ENCODE measurements at places on chromosomes 3 and 15.

DNA sequence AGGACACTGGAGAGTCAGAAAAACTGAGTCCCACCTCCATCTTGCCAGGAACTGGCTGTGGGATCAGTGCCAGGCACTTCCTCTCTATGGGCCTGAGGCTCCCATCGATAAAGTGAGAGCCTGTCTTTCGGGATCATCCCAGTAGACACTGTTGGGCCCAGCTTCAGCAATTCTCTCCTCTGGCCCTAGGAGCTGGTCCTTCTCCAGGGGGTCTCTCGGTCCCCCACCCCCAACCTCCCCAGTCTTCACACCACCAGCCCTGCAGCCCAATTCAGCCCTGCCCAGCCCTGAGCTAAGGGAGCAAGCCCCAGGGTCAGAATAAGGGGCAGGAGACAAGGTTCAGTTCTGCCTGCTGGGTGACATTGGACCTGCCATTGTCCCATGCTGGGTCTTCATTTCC lies 4.5 kb upstream of the LCTL start:
- DNase-seq = no peak

DNA sequence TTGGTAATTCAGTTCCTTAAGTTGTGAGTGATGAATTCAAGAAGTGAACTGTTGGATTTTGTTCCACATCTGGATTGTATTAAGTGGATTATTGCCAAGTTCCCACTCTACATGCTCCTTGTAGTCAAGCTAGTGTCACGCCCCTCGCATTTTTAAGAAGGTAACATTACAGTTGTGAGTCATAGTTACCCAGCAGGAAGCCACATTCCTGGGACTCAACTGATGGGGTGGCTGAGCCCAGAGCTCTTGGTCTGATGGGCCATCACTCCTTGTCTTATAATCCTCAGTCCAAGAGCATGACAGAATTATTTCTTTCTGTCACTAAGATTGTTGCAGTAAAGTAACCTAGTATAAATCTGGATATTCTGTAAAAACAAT lies 102.7 kb downstream of the PTPRG start:
- DNase-seq = no peak

- no peak for DNase-seq
Measured at GRCh38 chr3:38549082-38549481, 52.9 kb downstream of the EXOG start.

- no peak for DNase-seq
Measured at GRCh38 chr3:192905980-192906678, 11.5 kb downstream of the MB21D2 start.

GRCh38 chr3:109125902-109126301 lies 8.0 kb upstream of the MORC1 start:
- DNase-seq = no peak

DNA sequence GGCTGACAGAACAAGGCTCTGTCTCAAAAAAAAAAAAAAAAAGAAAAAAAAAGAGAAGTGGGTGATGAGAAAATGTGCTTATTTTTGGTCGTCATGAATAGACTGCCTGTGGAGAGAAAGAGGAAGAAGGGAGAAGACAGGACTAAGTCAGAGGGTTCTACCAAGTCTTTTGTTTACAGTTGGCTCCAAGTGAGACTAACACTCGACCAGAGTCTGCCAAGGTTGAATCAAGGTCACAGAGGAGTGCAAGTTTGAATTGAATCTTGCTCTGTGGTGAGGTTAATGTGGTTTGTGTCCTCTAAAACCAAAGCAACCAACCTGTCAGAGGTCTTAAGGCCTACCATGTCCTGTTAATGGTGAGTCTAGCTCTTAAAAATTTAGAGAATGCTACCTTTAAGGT lies 334.1 kb upstream of the GRM7 start:
- no peak for DNase-seq

- DNase-seq = no peak
Measured at GRCh38 chr15:48025118-48025517, 95.7 kb upstream of the SLC24A5 start.

DNA sequence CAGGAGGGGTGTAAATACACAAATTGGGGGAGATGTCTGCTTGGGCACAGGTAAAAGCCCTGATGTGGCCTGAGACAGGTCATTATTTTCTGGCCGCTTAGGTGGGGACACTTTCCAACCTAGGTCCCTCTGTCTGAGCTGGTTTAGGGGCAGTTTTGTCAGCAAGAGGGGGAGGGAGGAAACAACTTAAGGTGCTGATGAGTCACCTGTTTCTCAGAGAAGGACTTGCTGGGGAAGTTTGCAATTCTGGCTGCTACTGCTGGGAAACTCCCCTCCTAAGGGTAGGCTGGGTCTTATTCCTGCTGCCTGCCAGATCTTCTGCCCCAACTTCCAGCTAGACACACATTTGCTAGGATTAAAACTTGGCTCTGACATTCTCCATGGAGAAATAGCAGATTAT lies 4.8 kb upstream of the RHOV start:
- DNase-seq = no peak

DNA sequence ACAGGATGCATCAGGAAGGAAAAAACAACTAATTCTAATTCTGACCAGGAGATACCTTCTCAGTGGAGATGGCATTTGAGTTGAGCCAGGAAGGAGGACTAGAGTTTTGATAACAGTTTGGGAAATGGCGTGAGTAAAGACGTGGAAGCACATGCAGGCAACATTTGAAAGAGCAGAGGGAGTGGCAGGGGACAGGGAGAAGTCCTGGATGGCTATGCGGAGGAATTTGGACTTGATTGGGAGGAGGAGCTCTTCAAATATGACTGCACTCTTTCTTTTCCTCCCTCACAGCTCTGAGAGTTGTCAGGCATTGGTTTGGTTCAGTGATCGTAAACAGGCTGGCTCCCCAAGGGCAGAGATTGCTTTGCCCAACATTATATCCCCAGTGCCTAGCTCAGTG lies 84.0 kb upstream of the LIMD1 start:
- no peak for DNase-seq

- DNase-seq = no peak
Measured at GRCh38 chr3:158103887-158104327, 2.3 kb downstream of the SHOX2 start.

DNA sequence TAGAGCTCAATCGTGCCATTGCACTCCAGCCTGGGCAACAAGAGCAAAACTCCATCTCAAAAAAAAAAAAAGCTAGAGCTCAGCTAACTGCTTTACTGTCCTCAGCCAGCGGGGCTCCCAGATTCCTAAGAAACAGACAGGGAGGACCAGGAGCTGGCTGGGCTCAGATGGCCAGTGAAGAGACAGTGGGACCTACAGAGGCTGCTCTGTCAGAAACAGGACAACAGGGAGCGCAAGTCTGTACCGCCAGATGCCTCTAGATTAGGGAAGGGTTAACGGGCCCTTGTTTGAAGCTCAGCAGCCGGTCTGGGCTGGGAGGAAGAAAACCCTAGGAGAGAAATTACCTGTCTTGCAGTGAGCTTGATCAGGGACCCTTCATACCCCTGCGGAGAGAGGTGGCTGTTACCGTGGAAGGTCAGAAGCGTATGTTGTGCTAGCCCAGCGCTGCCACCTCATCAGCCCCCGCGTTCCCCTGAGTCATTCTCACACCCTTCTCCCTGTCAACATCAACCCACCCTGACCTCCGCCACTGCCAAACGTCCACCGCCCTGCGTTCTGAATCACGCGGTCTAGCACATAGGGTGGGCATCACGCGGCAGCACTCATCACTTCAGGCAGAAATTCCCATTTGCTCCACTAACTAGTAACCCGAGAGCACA lies 25.3 kb downstream of the RBPMS2 start:
- no peak for DNase-seq

- DNase-seq = no peak
Measured at GRCh38 chr3:162729686-162730085, 1233.1 kb downstream of the OTOL1 start.

Measured in Ammon's horn (tissue), 1 donor.